ENCODE measurements at places on chromosomes 7 and 10.

DNA sequence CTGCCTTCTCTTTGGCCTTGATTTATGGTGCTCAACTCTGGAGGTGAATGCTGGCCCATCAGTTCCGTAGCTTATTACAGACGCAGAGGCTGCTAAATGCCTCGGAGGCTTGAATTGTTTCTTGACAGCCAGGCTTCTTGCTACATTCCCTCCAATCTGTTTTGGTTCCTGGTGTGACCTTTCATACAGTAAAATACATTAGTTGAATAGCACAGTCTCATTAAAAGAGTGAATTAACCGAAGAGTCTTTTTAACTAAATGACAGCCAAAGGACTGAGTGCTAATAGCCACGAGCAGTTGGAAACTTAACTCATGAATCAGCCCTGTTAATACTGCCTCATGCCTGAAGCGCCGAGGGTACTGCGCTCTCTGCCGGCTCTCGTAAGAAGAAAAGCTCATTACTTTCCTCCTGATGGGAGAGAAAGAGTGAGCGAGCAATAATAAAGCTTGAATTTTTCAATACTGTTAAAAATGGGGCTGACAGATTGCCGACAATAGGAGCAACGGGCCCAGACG is 236.4 kb upstream of the GPR26 start:
- DNase-seq = no peak

GRCh38 chr10:129465796-129466702 is 992 bp upstream of the MGMT start:
- DNase-seq = no peak

- no peak for DNase-seq
These were observed 46.8 kb upstream of the PDLIM1 start for GRCh38 chr10:95337423-95338160.

- DNase-seq = no peak
These were observed 287.3 kb downstream of the FZD1 start for GRCh38 chr7:91551377-91552175.

GRCh38 chr10:62817121-62817765 is 1.1 kb upstream of the EGR2 start:
- DNase-seq = peak; percentile 45

- no peak for DNase-seq
These were observed 7.3 kb downstream of the SLC25A13 start for GRCh38 chr7:96314402-96315124.

DNA sequence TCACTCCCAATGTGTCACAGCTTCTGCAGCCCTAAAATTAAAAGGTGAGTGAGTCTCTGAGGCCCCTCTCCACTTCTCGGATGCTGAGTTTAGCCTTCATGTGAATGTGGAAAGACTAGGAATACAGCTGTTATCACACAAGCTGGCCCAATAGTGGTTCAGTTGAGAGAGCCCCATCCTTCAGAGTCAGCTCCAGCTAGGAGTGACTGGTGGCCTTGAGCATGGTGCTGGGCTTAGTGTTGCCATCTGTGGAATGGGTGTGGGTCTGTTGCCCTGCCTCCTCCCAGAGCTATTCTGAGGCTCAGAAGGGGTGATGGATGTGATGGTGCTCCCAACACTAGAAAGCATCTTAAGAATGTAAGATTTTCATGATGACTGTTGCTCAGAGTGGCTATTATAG is 55.8 kb downstream of the FIGNL1 start:
- no peak for DNase-seq

DNA sequence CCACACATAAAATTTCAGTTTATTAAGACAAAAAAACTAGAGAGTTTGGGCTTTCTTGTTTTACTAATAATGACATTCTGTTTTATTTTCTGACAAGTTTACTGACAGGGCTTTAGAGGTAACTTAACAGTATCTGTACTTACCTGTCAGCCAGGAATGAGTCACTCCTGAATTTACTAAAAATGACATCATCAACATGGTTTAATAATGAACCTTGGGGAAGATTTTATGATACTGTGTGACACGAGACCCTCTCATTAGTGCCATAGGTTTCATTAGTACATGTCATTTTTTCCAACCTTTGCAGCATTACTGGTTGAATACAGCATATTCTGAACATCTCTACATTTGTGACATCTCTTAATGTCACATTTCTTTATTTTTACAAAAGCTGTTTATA is 131.1 kb downstream of the KCND2 start:
- DNase-seq = no peak

- DNase-seq = no peak
These were observed 60.6 kb upstream of the DNAAF5 start for GRCh38 chr7:665736-666453.

DNA sequence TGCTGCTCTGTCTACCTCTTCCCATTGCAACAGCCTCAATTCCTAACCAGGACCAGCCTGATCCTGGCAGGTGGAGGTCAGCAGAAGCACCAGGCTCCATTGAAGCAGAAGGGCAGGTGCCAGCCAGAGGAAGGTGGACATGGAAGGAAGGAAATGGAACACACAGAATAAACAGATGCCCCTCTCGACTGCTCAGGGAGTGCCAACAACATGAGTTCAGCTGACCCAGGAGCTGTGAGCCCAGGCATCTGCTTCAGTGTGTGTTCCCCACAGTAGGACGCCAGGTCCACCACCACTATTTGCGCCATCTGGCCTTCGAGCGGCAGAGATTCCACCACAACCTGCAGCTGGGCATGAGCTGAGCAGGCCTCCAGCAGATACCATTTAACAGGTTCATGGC is 56.7 kb downstream of the GPAM start:
- DNase-seq = no peak

- DNase-seq = peak; percentile 66
These were observed 3.7 kb downstream of the TMEM140 start for GRCh38 chr7:135151533-135151932.

- DNase-seq = no peak
These were observed 221.9 kb downstream of the EBF3 start for GRCh38 chr10:129741978-129742741.

DNA sequence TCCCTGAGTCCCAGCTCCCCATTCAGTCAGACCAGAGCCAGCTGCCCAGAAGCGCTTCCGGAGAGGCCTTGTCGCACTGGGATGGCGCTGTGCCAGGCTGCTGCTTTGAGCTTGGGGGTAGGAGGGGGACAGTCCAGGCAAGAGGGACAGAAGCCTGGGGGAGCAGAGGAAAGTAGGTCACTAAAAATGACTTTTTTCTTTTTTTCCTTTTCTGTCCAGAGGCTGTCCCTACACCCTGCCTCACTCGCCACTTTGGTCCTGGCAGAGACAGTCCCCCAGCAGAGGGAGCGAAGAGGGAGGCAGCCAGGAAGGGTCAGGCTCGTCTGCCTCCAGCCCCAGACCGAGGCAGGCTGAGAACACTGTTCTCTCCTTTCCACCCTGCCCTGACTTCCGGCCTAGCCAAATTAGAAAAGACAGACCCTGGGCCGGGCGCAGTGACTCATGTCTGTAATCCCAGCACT is 15.8 kb upstream of the TRIM8 start:
- DNase-seq = no peak

DNA sequence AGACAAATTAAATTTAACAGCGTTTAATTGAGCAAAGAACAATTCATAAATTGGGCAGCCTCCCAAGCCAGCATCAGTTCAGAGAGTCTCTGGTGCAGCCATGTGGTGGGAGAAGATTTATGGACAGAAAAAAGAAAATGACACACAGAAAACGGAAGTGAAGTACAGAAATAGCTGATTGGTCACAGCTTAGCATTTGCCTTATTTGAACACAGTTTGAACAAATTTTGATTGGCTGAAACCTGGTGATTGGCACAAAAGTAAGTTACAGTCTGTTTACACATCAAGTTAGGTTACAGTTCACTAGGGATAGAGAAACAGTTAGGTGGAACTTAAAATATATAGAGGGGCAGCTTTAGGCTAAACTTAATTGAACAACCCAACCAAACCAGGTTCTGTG is 720.1 kb downstream of the TYW1 start:
- DNase-seq = no peak

DNA sequence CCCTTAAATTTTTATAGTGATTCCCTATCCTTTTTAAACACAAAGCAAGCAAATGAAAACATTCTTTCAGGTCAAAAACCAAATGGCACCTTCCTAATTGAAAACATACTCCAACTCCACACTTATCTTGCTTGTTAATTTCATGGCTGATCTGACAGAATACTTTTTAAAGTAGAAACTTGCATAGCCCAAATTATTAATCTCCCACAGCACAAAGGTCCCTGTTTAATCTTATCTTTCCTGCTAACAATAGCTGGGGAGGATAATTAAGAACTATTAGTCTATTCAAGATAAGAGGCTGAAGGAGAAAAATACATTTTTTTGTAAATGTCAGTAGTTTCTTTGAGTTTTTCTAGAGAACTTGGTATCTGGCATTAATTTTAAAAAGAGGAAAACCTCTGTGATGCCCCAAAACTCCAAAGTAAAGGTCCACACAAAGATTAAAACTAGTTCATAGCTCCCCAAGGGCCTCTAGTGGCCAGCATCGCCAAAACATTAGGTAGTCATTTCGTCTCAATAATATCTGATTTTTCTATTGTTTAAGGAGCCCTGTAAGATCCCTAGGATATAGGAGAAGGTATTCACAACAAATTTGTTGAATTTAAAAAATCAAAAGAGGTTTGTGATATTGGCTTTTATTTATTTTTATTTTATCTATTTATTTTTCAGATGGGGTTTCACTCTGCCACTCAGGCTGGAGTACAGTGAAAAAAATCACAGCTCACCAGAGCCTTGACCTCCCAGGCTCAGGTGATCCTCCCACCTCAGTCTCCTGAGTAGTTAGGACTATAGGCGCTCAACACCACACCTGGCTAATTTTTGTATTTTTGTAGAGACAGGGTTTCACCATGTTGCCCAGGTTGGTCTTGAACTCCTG is 14.7 kb downstream of the CDNF start:
- peak; percentile 42 for DNase-seq

DNA sequence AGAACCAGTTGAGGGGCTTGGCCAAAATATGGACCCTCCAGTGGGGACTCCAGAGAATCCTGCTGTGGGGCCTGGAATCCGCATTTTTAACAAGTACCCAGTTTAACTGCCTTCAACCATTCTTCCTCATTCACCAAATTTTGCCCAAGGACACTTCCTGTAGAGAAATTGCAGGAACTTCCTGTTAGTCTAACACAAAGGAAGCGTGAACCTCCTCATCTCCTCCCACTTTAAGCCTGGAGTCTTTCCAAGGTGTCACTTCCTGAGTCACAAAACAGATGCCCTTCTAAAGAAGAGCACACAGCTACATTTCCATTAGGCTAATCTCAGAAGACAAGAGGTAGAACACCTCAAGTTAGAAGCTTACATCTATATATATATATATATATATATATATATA is 188.4 kb downstream of the PPP1R17 start:
- no peak for DNase-seq

Data from CD4-positive, alpha-beta T cell treated with Interferon gamma for 1 hour (primary cell).